ENCODE measurements at places on chromosomes 4 and X.

- no peak for DNase-seq
Observed at GRCh38 chrX:68746988-68747387, 81.8 kb upstream of the EFNB1 start.

GRCh38 chrX:13144927-13145655 lies 100.7 kb upstream of the FAM9C start:
- DNase-seq = no peak

GRCh38 chr4:4843635-4844291 lies 15.7 kb upstream of the MSX1 start:
- no peak for DNase-seq

GRCh38 chr4:92599044-92599443 lies 295.3 kb downstream of the GRID2 start:
- peak; percentile 96 for DNase-seq

- DNase-seq = no peak
Observed at GRCh38 chrX:110218591-110218990, 99.3 kb downstream of the AMMECR1 start.

DNA sequence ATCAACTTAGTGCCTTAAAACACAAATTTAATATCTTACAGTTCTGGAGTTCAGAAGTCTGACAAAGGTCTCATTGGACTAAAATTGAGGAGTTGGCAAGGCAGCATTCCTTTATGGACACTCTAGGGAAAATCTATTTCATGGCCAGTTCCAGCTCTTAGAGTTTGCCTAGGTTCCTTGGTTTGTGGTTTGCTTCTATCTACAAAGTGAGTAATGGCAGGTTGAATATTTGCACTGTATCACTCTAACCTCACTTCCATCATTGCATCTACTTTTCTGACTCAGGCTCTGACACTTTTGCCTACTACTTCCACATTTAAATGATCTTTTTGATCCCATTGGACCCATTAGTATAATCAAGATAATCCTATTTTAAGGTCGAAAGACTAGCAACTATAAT lies 64.7 kb upstream of the PCDH10 start:
- DNase-seq = no peak

Measured in retinal pigment epithelial cell (primary cell).